ENCODE measurements at places on chromosomes 3 and 15.

GRCh38 chr3:171842864-171843518 lies at the start of gene TMEM212:
Gene TMEM212 (plus strand): TSS chr3:171843349. CDS start chr3:171843384, 35 bp downstream.
- DNase-seq: no peak

DNA sequence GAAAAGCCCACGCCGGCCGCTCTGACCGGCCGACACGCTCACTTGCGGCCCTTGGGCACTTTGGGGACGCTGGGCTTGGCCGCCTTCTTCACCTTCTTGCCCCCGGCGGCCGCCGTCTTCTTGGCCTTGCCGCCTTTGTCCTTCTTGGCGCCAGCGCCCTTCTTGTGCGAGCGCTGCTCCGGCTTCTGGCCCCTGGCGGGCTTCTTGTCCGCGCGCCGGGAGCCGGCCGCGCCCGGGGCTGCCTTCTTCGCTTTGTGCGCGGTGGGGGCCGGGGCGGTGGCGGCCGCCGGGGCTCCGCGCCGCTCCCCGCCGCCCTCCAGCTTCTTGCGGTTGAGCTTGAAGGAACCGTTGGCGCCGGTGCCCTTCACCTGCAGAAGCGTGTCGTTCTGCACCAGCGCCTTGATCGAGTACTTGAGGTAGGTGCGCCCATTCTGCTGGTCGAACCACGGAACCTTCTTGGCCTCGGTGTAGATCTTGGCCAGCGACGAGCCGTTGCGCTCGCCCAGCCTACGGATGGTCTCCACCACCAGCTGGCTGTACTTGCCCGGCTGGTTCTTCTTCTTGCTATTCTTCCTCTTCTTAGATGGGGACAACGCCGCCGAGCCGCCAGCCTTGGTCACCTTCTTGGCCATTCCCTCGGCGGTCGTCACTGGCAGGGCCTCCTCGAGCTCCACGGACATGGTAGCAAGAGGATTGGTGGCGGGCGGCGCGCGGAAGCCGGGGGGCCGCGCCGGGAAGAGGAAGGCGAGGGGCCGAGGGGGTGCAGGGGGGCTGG lies 36.7 kb downstream of the HMCES start:
- peak; percentile 13 for DNase-seq

DNA sequence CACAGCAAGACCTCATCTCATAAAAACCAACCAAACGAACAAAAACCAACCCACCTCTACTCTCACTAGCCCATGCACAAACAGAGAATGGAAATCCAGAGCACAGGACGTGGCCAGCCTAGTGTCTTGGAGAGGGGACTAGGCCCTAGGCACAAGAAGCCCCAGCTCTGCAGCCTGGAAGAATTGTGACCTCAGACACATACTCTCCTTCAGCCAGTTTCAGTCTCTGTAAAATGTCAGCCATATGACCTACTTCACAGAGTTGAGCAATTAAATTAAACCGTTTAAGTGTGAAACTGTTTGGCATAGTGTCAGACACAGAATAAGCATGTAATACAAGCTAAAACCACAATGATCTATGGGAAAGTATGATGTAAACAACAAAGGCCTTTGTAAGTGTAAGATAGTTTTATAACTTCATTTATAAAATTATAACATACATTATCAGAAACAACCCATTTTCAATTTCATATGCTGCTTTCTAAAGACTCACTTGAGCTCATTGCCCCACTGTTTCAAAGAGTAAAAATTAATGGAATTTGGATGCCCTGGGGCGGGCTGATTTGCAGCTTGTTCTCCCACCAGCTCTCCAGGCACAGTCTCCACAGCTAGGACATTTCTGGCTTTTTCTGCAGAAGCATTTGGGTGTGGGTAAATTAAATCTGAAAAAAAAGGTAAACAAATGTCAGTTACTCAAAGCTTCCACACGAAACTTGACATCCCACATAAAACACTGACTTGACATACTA lies 32.9 kb downstream of the TBC1D2B start:
- no peak for DNase-seq

- no peak for DNase-seq
Observed at GRCh38 chr3:58657571-58658141, 8.9 kb downstream of the FAM3D start.

- DNase-seq: no peak
Observed at GRCh38 chr3:72601060-72601459, 247.2 kb downstream of the SHQ1 start.

DNA sequence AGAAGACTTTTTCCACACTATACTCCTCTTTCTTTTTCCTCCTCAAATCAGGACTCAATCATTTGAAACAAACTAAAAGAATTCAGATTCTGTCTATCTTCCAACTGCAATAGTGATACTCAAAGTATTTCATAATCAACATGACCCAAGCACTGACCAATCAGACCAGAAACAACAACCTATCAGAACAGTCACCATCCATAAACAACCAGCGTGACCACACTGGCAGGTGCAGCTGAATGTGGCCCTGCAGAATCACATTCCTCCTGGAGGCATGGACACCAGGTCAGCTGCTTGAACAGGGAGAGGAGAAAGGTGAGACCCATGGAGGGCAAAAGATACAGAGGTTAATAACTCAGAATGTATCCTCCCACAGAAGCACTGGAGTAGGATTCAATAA lies 13.3 kb downstream of the HRG start:
- no peak for DNase-seq

DNA sequence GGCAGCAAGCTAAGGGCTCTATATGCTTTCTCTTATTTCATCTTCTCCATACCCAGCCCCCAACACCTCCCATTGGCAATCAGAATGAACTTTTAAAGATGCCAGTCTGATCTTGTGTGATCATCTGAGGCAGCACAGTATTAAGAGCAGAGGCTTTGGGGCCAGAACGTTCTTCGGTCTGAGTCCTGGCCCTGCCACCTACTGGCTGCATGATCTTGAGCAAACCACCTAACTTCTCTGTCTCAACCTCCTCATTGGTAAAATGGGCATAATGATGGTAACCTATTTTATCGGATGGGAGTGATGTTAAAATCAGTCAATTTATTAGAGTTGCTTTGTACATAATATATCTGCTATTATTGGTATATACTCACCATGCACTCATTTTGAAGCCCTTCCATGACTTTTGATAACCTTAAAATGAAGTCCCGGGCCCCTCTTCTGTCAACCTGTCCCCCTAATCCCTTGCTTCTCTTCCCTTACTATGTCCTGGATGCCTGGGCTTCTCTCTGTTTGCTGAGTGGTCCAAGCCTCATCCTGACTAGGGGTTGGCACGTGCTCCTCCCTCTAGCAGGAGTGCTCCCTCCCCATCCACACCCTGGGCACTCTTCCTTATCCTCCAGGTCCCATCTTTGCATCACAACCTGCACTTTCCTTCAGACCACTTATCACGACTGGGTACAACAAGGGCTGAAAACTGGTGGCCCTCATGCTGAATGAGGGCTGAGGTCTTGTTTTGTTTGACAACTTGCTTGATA lies 6.3 kb downstream of the EFCAB12 start:
- DNase-seq: no peak

- peak; percentile 17 for DNase-seq
Observed at GRCh38 chr15:80418892-80419537, 14.8 kb downstream of the ARNT2 start.

GRCh38 chr3:153250446-153250845 lies 88.4 kb downstream of the RAP2B start:
- DNase-seq: no peak

DNA sequence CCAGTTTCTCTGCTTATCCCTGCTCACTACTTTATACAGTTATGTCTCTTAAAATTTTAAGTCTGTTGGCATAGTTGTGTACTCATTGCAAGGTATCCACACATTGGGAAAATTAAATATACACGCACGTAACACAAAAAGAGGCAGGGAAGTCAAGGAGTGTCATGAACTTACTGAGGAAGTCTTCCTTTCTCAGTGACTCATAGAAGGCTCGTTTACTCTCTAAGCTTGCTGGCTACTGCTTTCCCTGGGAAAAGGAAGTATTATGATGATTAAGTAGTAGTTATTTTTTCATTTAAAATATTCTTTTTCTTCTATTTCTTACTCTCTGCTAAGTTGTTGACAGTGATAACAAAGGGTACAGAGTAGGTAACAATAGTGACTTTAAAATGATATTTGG lies 287.3 kb downstream of the UBE2E2 start:
- DNase-seq: no peak

GRCh38 chr3:58487140-58487886 lies 4.6 kb upstream of the KCTD6 start:
- DNase-seq: no peak

DNA sequence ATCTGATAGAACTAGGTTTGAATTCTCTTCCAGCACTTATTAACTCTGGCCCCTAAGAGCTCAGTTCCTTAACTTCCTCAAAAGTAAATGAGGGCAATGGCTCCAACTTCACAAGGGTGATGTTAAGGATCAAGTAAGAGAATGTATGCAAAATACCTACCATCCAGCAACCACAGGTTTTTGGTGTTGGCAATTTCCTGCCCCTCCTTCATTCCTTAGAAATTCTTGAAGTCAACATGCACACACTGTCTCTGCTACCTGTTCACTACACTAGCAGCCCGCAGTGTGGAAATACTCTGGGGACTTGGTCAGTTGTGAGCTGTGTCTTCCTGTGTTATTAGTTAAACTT lies 5.0 kb downstream of the ZBED2 start:
- no peak for DNase-seq

GRCh38 chr3:181212271-181212670 lies 222.7 kb upstream of the DNAJC19 start:
- no peak for DNase-seq

- DNase-seq: no peak
Observed at GRCh38 chr15:81939604-81940440, 106.0 kb downstream of the MEX3B start.

DNA sequence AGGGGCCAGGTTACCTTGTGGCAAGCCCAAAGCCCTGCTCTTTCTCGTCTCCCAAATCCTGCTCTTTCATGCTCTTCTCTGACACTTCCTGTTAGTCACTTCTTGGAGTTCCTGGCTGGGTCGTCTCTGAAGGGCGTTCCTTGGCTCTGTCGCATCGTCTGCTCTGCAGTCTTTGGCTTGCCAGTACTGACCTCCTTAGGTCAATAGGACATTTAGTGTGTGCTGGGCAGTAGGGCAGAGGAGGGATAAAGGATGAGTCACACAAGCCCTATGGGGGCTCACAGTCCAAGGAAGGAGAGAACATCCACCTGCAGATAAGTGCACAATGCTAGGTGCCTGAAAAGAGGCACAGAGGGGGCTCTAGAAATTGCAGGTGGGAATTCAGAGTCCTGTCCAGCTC lies 87.5 kb downstream of the FAM43A start:
- DNase-seq: no peak

- DNase-seq: no peak
Observed at GRCh38 chr3:79477242-79477641, 290.6 kb downstream of the ROBO1 start.

DNA sequence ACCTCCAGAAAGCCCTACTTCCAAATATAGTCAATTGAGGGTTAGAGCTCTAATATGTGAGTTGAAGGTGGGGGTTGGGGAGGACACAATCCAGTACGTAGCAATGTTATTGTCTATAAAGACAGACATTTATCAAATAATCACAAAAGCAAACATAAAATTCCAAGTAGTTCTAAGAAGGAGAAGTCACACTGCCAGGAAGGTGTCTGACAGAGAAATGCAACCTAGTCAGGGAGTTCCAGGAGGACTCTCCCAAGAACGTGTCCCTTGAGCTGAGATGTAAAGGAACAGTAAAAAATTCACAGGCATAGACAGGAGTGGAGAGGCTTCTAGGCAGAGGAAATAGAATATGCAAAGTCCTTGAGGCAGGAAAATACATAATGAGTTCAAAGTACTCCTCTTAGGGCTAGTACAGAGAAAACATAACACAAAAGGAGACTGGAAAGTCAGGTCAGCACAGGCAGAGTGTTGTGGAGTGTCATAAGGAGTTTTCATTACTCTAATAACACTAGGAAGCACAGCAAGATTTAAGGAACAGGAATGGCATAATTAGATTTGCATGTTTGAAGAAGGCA lies 277.6 kb upstream of the STT3B start:
- no peak for DNase-seq

- no peak for DNase-seq
Observed at GRCh38 chr3:136008221-136008620, 42.7 kb downstream of the PPP2R3A start.
